ENCODE measurements at places on chromosomes 11 and 22. TPM values are rescaled to one million over a fixed set of nuclear protein-coding genes. Genes with fewer than 3 reads are reported as not detected.

Gene PRR5
- total RNA-seq: 24.0 TPM

Gene OR4C15
- total RNA-seq: not detected

Gene HMOX1
- 71.6 TPM for total RNA-seq

Gene HBG1
- total RNA-seq: not detected

Gene RASD2
- total RNA-seq: 3.7 TPM

Measured in GM23248 (cell line).